ENCODE measurements at places on chromosomes 1 and 21.
A peak's percentile ranks its signal among the peaks of the same experiment; 100 is the strongest.

GRCh38 chr21:37335053-37335452 is 31.5 kb upstream of the DYRK1A start:
- no peak for DNase-seq

- no peak for DNase-seq
Measured at GRCh38 chr1:150152182-150152536, 2.4 kb downstream of the PLEKHO1 start.

GRCh38 chr1:90707363-90707710 is 9.8 kb downstream of the BARHL2 start:
- peak; percentile 86 for DNase-seq

GRCh38 chr1:43722810-43723209 is 15.5 kb downstream of the ST3GAL3 start:
- DNase-seq = no peak

DNA sequence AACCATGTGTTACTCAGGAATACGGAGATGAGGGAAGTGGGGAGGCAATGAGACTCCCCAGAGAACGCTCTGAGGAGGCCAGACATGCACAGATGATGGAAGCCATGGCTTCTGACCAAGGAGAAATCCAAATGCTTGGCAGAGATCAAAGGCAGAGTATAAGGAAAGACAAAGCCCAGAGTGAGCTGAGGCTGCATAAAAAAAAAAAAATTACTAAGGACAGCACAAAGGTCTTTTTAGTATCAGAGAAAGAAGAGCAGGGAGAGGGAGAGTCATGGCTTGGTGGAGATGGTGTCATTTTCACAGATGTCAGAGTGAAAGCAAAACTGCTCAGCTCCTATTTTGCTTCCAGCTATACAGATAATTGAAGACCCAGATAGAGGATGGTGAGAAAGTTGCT is 8.1 kb upstream of the NCF2 start:
- no peak for DNase-seq

- no peak for DNase-seq
Measured at GRCh38 chr21:45420061-45421041, 15.4 kb downstream of the COL18A1 start.

GRCh38 chr1:156191292-156191964 is 2.5 kb upstream of the SLC25A44 start:
- DNase-seq = no peak

GRCh38 chr21:39850333-39850732 is 16.9 kb upstream of the PCP4 start:
- DNase-seq = no peak

DNA sequence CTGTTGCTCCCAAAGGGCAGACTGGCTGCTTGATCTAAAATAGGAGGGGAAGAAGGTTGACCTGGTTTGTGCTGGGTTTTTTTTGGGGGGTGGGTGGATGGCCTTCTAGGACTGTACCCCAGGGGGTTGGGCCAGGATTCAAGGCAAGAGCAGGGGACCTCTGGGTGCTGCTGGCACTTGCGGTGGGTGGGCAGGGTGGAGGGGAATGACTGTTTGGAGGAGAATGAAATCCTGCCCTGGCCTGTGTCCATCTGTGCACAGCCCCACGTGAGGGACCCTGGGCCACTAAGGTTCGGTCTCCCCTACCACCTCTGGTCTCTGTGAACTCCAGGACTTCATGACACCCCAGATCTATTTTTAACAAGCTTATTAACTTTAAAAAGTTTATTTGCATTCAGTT is 414.2 kb downstream of the PTPRU start:
- DNase-seq = no peak

- DNase-seq = no peak
Measured at GRCh38 chr21:45811136-45811535, 167.6 kb downstream of the PCBP3 start.

- no peak for DNase-seq
Measured at GRCh38 chr21:43853851-43854772, 10.9 kb upstream of the AGPAT3 start.

GRCh38 chr21:44400791-44401385 is 47.5 kb downstream of the TRPM2 start:
- DNase-seq = no peak

DNA sequence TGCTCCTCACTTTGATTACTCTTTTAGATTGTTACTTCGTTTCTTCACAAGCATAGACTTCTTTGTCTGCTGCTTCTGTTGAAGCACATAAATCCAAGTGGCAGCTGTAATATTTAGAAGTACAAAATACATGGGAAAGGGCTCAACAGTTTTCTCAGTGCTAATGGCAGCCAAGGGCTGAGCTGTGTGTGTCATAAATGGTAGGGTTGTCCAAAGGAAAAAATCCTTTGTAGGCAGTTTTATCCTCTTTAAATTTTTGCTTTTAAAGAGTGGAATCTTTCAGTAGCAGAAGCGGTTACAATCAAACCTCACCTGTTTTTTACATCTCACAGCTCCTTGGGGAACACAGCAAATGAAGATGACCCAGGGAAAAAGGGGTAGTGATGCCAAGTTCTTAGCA is 650.8 kb downstream of the PLPP3 start:
- no peak for DNase-seq

DNA sequence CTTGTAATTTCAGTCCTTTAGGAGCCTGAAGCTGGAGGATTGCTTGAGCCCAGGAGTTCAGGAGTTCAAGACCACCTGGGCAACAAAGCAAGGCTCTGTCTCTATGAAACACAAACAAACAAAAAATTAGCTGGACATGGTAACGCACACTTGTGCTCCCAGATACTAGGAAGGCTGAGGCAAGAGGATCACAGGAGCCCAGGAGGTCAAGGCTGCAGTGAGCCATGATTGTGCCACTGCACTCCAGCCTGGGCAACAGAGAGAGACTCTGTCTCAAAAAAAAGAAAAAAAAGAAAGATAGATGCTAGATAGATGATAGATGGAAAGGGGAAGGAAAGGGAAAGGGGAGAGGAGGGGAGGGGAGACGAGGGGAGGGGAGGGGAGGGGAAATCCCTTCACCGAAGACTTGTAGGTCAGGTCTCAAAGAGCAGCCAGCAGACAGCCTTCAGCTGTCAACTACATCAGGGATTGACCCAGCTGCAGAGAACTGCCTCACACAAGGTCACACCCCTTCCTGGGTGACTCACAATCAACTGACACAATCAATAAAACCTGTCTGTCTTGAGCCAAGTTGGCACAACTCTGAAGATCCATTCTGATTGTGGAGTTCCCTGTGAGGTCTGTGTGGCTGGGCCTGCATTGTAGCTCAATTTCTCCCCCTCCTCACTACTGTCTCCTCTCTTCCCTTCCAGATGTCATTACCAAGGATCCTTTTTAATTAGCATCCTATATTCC is 200.6 kb downstream of the RGS7 start:
- DNase-seq = no peak

- no peak for DNase-seq
Measured at GRCh38 chr1:217534566-217534965, 96.3 kb downstream of the GPATCH2 start.

DNA sequence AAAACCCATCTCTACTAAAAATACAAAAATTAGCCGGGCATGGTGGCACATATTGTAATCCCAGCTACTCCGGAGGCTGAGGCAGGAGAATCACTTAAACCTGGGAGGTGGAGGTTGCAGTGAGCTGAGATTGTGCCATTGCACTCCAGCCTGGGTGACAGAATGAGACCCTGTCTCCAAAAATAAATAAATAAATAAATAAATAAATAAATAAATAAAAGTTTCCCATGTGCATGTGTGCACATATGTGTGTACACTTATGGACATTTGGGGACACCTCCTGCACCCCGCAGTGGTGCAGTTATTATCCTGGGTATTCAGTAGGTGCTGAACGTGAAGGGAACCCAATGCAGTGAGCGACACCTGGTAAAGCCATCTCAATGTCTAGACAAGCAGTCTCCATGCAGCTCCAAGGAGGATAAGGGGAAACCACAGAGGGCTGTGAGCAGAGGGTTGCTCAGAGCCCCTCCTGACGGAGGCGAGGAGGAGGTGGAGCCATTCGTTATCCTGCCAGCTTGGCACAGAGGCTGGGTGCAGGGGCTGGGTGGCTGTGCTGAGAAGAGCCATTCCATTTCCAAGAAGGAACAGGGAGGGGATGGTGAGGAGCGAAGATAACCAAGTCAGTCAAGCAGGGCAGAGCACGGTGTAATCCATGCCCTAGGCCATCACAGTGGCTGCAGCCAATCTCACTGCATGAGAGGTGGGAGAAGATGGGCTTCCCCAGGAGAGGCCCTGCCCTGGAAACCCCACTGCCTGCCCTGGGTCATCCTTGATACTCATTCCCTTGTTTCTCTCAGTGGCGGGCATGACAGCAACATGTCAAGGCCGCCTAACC is 25.6 kb downstream of the UBIAD1 start:
- DNase-seq = no peak

DNA sequence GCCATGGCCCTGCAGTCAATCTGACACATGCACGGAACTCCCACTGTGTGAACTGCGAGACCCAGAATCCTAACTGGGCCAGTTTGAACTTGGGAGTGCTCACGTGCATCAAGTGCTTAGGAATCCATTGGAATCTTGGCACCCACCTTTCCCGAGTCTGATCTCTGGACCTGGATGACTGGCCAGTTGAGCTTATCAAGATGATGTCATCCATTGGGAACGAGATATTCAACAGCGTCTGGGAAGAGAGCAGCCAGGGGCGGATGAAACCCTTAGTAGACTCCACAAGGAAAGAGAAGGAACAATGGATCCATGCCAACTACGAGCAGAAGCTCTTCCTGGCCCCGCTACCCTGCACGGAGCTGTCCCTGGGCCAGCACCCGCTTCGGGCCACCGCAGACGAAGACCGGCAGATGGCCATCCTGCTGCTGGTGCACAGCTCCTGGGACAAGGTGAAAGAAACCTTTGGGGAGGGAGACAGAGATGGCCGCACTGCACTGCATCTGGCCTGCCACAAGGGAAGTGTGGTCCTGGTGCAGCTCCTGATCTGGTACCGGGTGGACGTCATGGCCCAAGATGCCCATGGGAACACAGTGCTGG is 3.1 kb upstream of the TDRD5 start:
- no peak for DNase-seq

DNA sequence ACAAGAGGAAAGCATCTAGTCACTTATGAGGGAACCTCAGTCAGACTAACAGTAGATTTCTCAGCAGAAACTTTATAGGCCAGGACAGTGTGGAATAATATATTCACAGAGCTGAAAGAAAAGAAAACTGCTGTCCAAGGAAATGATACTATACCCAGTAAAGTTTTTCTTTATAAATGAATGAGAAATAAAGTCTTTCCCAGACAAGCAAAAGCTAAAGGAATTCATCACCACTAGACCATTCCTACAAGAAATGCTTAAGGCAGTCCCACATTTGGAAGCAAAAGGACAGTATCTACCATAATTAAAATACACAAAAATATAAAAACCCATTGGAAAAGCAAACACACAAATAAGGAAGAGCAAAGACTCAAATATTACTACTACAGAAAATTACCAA is 59.9 kb downstream of the PSMG1 start:
- no peak for DNase-seq

- no peak for DNase-seq
Measured at GRCh38 chr1:29272147-29272907, 36.0 kb downstream of the PTPRU start.

DNA sequence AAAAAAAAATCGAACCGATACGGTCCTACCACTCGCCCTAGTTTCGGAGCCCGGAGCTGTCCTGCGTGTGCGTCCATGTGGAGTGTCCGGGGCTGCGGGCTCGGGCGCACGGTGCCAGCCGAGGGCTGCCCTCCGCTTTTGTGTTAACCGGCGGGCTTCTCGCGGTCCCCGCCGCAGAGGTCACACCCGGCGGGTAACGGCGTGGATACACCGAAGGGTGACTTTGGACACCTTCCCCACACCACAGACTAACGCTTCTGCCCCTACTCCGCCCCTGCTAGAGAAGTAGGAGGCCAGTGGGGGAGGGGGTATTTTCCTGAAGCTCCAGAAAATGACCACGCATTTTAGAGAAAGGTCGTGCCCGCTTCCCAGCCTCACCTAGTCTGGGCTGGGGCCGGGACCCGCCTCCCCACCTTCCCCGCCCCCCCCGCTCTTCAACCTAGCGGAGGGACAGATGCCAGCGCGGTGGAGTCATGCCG is 609 bp upstream of the ATF3 start:
- DNase-seq = no peak

GRCh38 chr1:2229037-2229864 is 1.1 kb downstream of the SKI start:
- no peak for DNase-seq

GRCh38 chr1:58781541-58782177 is 2.2 kb downstream of the JUN start:
- peak; percentile 38 for DNase-seq

DNA sequence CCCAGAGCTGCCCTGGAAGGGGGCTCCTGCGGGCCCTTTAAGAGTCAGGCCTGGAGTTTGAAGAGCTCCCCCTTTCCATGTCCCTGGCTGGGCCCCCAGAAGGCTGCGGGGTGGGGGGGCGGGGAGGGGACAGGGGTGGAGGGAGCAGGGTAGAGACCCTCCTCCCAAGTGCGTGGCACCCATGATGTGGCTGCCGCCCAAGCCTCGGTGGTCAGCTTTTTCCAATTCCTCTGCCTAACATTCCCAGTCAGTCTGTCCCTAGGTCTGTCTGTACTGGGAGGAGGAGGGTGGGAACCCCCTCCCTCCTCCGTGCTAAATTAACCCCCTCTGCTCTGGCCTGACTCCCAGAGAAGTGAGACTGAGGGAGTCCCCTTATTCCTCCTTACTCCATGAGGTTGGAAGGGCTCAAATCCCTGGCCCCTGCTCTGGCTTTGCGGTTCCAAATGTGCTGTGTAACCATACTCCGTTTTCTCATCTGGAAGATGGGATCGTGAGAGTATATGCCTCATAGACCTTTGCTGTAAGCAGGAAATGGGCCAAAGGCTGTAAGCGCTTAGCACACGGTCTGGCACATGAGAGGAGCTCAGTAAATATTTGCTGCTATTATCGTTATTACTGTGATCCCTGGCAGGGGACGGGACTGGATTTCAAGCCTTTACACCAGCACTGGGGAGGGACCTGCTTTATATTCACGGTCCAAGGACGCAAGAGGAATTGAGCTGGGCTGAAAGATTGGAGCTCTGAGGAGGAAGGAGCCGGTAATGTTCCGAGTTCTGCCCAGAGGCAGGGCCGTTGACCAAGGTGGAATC is 658 bp upstream of the COL16A1 start:
- no peak for DNase-seq

DNA sequence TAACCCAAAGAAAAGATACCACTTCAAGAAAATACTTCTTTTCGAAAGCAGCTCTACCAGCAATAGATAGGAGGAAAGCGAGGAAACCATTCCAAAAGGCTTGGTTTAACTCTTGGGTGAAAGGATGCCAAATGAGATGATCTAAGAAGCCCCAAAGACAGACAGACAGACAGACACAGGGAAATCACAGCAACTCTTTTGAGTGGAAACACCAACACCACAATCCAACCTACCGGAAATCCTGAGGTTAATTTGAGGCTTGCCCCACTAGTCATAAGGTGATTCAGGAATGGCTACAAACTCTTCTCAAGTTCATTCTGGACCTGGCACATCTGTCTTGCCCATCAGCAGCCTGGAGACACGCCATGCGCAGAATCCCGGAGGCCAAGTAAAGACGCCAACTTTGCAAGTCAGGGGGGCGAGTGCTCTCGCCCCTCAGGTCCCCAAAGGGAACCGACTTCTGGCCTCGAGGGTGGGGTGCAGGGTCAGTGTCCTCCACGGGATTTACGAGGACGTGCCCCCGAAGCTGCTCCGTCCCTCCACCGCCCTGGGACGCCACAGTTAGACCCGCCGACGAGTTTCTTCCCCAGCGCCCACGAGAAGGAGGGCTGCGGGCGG is 778 bp downstream of the EVI5 start:
- DNase-seq = no peak

All from progenitor cell of endocrine pancreas (in vitro differentiated cells).